ENCODE measurements at places on chromosomes 4 and X.

GRCh38 chr4:139961344-139961946, 192.5 kb downstream of the MAML3 start:
- DNase-seq, result peak; percentile 82

- no peak for DNase-seq
Measured at GRCh38 chr4:25702848-25703247, 47.2 kb downstream of the SLC34A2 start.

DNA sequence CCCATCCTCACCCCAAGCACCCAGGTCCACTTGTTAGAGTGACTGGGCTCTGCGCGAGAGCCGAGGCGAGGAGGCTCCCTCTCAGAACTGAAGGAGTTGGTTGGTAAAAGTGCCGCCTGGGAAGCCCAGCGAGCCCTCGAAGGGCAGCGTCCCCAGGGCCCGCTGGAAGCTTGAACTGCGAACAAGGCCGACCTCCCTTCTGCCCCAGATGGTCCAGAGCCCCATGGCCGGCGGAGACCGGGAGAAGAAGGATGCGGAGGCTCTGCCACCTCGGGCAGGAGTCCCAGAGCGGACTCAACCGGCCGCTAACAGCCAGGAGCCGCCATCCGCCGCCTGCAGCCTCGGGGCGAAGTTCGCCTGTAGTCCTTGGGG, 116.3 kb upstream of the TEX13C start:
- no peak for DNase-seq

- no peak for DNase-seq
Measured at GRCh38 chrX:77444075-77444474, 3.1 kb upstream of the FGF16 start.

GRCh38 chr4:69124941-69125340, 28.7 kb downstream of the UGT2B7 start:
- no peak for DNase-seq

DNA sequence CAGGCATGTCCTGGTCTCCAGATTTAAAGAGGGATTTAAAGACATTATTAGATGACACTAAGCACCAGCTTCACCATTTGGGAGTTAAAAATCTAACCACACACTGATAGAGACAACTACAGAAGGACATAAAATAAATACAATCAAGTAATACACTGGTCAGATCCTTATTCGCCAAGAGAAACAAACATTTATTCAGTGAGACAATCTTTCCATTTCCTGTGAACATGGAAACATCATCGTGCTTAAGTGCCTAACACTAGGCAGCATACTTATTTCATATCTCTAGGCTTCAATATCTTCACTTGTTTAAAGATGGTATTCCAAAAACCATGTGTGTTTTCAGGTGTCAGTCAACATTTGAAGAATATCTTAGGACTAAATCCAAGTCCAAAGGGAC, 103.6 kb downstream of the AREG start:
- DNase-seq, result no peak

DNA sequence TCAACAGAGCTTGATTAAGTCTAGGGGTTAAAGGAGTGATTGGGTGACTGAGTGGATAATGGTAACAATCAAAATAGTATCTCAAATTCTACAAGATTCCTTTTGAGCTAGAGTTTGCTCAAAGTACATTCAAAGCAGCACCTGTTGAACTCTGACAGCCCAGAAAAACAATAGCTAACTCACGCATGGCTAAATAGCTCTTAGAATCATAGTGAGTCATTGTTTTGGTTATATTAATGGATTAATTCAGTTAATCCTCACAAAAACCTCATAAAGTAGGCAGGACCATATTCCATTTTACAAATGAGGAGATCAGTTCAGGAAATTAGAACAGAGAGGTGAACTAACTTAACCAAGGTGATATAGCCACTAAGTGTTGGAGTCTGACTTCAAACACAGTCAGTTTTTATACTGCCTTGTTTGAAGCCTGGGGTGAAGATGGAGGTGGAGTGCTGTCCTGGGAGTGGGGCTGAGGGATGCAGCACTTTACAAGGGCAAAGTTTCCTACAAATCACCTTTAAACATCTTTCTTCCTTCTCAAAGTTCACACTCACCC, 35.9 kb upstream of the PPM1K start:
- no peak for DNase-seq

GRCh38 chrX:47293106-47293505, 60.3 kb downstream of the USP11 start:
- no peak for DNase-seq

- DNase-seq, result no peak
Measured at GRCh38 chr4:126065016-126065415, 750.3 kb downstream of the FAT4 start.

DNA sequence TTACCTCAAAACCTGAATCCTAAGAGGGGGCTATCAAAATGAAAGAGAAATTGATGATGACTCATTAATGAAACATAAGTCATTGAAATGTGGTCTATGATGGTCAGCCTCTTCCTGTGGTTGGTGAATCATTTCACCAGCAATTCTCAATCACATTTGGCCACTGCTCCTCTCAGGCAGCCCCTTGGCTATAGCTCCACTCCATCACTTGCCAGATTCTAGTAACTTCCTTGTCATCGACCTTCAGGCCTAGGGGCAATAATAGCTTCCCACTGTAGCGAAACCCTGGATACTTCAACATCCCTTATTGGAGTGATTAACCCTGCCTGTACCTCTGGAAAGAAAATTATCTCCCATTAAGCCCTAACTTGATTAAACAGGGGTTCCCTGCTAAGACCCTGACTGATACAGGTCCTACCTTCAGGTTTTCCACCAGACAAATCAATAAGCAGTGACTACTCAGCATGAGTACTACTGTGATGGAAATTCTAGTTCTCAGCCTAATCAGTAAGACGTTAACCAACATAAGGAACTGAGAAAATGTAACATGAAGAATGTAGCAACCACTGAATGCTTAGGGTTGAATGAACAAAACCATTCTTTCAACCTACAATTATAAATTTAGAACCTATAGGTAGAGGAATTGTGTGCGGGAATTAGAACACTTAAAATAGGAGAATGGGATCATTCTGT, 30.4 kb downstream of the ADH7 start:
- DNase-seq, result peak; percentile 67

GRCh38 chrX:56797574-56798338, 68.7 kb downstream of the NBDY start:
- DNase-seq, result no peak

- no peak for DNase-seq
Measured at GRCh38 chrX:6071731-6072130, 156.9 kb downstream of the NLGN4X start.

DNA sequence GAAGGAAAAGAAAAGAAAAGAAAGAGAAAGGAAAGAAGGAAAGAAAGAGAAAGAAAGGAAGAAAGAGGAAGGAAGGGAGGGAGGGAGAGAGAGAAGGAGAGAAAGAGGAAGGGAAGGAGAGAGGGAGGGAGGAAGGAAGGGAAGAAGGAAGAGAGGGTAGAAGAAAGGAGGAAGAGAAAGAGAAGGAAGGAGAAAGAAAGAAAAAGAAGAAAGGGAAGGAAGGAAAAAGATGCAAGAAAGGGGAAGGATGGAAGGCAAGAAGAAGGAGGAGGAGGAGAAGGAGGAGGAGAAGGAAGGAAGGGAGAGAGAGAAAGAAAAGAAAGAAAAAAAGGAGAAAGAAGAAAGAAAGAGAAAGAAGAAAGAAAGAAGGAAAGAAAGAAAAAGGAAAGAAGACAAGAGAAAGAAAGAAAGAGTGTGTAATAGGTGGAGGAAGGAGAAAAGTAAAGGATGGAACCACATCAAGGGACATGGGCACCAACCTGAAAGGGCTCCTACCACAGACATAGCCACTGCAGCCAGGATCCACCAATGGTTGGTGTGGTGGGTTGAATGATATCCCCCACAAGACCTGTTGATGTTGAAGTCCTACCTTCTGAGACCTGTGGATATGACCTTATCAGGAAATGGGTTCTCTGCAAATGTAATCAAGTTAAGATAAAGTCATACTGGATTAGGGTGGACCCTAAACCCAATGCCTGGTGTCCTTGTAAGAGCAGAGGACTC, 80.2 kb downstream of the RELL1 start:
- DNase-seq, result no peak

GRCh38 chrX:131068945-131069719, 11.0 kb downstream of the ARHGAP36 start:
- peak; percentile 4 for DNase-seq

GRCh38 chr4:81688085-81688484, 216.4 kb upstream of the RASGEF1B start:
- no peak for DNase-seq

DNA sequence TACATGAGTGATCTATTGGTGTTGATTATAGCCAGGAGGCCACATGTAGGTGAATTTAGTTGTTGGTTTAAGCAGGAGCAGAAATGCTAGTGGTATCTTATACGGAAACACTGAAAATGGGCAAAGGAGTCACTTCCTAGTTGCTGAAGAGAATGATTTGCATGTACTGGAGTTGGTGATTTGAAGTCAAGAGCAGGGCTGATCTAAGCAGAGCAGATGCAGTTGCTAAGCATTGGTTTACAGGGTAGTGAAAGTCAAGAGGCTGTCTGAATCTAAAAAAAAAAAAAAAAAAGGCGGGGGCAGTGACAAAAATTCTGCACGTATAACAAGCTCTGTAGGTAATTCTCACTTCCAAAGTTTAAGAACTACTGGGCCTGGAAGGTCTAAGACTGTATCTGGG, 90.4 kb upstream of the HPRT1 start:
- no peak for DNase-seq

DNA sequence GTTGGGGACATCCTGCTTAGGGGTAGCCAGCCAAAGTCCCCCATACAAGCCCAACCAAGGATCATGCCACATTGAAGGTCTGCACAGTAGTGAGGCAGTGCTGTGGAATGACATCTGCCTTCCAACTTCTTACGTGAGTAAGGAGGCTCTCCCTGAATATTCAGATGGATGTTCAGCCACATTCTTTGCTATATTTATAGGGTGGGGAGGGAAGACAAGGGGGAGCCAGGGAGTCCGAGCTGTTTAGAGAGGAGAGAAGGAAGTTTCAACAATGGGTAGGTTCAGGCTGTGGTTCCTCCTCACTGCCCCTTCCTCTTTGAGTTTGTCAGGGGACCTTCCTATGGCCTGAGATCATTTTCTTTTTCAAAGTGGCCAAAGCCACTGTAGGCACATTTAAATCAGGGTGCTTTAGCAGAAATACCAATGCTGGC, 29.8 kb downstream of the MSN start:
- DNase-seq, result no peak

- DNase-seq, result no peak
Measured at GRCh38 chr4:151768835-151769234, 8.0 kb upstream of the GATB start.

- no peak for DNase-seq
Measured at GRCh38 chrX:133587818-133588217, 172.5 kb upstream of the GPC4 start.

Data from kidney capillary endothelial cell (primary cell).